Cerebellum (tissue), 4 donors: ENCODE measurements at places on chromosomes 11 and 22. TPM values are rescaled to one million over a fixed set of nuclear protein-coding genes. Genes with fewer than 3 reads are reported as not detected.

TOLLIP gene
- total RNA-seq, result 18.6 TPM

DNA sequence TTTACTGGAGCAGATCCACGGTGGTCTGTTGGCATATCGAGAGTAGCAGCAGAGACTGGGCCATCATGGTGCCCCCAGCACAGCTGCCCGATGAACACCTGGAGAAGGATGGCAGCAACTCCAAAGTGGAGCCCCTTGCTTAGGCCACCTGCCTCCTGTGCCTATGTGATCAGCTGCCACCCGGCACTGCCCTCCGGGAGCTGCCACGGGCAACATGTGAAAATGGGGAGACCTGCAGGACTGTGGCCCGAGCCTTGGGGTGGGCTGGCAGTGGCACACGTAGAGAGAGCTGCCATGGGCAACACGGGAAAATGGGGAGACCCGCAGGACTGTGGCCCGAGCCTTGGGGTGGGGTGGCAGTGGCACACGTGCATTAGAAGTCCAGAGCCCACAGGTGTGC is 3.1 kb downstream of the FXYD2 start:
- DNase-seq, result no peak

DNA sequence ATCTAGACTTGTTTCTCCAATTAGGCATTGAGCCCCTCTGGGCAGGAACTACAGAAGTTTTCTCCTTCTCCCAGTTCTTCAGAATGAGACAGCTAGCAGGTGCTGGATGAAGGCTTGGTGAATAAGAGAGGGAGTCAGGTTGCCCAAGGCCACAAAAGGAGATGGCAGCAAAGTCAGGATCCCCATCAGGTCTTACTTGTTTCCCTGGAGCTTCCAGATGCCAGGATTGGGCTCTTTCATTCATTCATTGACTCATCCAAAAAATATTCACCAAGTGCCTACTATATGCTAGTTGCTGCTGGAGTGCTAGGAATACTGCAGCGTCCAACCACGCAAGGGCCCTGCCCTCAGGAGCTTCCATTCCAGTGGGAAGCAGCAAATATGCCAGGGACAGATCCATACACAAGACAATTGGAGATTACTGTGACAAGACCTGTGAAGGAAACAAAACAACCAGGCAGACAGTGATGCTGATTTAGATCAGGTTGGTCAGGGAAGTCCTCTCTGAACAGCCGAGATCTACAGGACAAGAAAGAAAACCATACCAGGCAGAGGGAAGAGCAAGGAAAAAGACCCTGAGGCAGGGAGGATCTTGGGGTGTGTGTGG is 24.6 kb upstream of the LMO1 start:
- DNase-seq, result no peak

DNA sequence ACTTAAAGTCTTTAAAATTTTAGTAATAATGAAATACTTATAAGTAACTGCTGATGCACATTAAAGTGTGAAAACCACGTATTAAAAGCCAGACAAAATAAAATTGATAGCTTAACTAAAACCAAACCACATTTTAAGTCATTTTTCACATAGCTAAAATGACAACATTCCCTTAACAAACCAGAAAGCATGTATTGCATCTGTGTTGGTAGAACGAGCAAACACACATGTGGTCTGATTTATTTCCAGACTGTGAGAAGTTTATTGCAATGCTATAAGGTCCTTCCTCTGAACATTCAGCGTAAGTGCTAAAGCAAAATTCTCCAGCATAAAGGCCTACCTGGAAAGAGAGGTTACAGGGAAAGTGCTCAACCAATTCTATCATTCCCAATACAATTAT is 57.8 kb downstream of the ARHGAP20 start:
- no peak for DNase-seq

TRIM48 gene
- total RNA-seq, result not detected

- peak; percentile 76 for DNase-seq
These were observed 6.0 kb upstream of the DRD2 start for GRCh38 chr11:113481226-113481625.

GRCh38 chr11:134485316-134485715 is 73.3 kb upstream of the B3GAT1 start:
- no peak for DNase-seq

PNPLA3 gene
- 7.7 TPM for total RNA-seq

- DNase-seq, result no peak
These were observed 25.5 kb upstream of the CAT start for GRCh38 chr11:34413263-34413662.

DNA sequence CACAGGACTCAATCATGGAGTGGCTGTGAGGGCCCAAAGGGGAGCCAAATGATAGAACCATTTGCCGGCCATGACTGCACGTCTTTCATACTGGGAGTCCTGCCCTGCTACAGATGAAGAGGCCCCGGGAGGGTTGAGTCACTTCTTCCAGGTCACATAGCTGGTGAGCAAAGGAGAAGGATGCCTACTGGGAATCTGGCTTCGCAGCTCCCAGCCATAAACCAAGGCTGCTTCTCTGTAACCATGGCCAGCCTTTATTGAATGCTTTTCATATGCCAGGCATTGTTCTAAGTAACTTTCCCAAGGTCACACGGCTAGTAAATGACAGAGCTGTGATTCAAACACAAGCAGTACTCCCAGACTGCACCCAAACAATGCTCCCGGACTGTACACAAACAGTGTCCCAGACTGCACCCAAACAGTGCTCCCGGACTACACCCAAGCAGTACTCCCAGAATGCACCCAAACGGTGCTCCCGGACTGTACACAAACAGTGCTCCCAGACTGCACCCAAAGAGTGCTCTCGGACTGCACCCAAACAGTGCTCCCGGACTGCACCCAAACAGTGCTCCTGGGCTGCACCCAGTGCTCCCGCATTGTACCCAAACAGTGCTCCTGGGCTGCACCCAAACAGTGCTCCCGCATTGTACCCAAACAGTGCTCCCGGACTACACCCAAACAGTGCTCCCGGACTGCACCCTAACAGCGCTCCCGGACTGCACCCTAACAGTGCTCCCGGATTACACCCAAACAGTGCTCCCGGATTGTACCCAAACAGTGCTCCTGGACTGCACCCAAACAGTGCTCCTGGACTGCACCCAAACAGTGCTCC is 89.8 kb downstream of the FBXO7 start:
- no peak for DNase-seq

DNA sequence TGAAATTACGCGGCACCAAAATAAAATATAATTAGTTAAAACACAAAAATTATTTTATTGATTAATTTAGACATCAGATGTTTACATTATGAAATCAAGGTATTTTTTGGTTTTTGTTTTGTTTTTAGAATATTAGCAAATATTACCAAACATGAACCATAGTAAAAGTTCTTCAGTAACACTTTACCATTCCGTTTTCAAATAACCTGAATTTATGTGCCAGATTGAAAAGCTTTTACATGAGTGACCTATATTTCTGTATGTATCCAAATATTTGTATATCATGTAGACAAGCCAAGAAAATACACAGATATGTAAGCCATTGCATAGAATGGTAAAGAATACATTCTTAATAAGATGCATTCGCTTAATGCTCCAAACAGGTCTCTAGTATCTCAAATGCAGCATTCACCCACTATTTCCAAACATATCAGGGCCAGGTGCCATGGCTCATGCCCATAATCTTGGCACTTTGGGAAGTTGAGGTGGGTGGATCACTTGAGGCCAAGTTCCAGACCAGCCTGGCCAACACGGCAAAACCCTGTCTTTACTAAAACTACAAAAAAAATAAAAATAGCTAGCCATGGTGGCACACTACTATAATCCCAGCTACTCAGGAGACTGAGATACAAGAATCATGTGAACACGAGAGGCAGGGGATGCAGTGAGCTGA is 102.4 kb upstream of the SERPIND1 start:
- DNase-seq, result no peak

GRCh38 chr22:37623075-37624016 is 14.7 kb downstream of the GGA1 start:
- peak; percentile 66 for DNase-seq

DNA sequence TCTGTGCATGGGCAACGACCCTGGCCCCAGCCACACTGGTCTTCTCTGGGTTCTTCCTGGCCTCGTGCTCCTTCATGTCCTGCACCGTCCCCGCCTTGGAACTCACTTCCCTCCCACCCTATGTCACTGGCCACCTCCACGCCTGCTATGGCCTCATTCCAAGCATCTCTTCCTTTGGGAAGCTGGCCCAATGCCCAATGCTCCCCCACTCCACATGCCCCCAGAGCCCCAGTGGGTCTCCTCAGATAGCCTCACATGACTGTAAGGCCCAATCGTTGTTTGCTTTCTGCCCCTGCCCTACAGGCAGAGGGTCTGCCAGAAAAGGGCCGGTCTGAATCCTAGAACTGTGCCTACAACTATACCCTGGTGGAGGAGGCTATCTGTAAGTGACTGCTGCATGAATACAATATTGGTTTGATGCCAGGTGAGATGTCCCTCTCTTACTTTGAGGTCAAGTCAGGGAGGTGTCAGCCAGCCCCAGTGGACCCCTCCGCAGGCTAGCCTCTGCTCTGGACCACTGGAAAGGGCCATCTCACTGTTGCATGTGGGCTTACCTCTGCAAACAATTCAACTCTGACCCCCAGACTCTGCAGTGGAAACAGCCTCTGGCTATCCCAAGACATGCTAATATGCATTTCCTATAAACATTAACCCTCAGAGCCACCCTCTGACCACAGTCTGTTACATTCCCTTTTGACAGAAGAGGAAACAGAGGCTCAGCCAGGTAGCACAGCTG is 2.1 kb upstream of the GNAZ start:
- no peak for DNase-seq

- DNase-seq, result no peak
These were observed 30.1 kb upstream of the CECR2 start for GRCh38 chr22:17339095-17339693.

- no peak for DNase-seq
These were observed 83.7 kb upstream of the RAB1B start for GRCh38 chr11:66184728-66185127.

DNA sequence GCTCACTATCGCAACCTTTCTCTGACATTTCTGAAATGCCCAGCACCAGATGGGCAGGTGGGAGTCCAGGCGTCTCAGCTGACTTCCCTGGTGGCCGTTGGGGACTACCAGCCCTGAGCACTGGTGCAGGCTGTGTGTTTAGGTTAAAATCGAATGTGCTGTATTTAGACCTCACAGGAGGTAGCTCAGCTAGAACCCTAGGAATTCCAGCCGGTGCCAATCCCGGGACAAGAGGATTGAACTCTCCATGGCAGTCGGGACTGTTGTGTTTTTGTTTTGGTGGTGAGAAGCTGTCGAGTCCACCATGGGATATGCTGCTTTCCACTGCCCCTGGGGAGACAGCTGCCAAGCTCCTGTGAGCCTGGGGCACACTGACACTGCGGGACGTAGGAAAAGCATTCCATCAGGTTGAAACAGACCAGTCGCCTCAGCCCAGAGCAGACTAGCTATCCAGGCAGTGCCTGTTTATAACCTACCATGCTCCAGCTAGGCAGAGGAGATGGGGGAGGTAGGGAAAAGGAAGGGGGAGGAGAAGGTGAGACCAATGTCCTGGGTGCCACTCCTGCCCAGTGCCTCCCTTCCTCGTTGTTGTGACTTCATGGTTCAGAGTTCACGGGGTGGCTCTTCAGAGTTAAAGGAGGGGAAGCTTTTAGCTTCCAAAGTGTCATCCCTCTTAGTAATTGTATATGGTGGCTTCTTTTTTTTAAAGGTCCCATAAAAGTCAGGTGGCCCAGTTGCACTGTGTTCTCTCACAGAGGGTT is 53.0 kb downstream of the MICAL2 start:
- no peak for DNase-seq

APOA1 gene
- 0.91 TPM for total RNA-seq

USH1C gene
- total RNA-seq, result 0.27 TPM

OR5A1 gene
- total RNA-seq, result not detected

TTLL12 gene
- 17.7 TPM for total RNA-seq

GRCh38 chr11:101442936-101443521 is 140.8 kb downstream of the TRPC6 start:
- no peak for DNase-seq

ARHGAP8 gene
- total RNA-seq, result 0.82 TPM

DNA sequence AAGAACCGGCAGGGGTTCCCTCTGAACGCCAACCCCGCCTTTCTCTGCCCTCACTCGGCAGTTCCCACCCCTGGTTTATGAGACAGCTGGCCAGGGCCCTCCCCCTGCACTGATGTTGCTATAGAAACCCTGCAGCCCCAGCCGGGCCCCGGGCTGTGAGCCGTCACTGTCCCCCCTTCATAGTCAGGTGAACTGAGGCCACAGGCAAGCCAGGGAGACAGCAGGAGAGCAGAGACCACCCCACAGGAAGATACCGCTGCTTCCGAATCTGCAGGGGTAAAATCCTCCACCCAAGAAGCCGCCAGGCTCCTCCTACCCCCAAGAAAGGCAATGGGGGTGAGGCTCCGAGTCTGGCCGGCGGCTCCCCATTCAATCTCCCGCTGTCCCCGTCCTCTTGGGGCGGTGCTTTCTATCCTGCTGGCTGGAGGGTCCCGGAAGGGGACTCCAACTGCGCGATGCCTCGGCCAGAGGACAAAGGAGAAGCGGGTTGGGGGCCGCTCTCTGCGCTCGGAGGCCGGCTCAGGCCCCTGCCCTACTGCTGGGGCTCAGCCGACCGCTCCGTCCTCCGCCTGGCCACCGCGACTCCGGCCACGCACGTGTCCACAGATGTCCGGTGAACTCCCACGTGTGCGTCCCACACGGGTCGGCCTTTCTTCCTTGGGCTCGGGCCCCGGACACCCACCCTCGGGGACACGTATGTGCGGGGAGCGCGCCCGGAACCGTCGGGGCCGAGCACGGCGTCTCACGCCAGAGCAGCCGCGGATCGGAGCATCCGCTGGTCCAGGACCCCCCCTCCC is 587 bp downstream of the SLC25A22 start:
- DNase-seq, result peak; percentile 85

DNA sequence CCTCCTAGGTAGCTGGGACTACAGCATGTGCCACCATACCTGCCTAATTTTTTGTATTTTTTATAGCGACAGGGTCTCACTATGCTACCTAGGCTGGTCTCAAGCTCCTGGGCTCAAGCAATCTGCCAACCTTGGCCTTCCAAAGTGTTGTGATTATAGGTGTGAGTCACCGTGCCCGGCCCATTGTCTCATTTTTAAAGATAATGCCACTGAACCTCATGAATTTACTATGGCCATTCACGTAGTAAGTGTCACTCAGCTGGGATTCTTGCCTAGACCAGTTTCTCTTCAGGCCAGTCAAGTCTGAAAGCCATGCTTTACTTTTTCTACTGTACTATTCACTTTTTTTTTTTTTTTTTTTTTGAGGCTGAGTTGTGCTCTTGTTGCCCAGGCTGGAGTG is 22.4 kb downstream of the DEPDC5 start:
- DNase-seq, result no peak

DNA sequence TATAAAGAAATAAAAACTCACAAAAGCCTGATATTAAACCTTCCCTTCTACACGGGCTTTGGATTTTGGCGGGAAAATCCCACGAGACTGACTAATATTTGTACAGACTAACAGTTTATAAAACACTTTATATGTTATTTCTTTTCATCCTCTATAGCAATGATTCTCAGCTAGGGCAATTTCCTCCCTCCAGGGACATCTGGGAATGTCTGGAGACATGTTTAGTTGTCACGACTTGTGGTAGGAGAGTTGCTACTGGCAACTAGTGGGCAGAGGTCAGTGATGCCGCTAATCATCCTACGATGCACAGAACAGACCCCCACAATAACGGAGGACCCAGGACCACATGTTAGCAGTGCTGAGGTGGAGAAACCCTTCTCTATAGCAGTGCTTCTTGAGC is 304.8 kb upstream of the PITPNB start:
- DNase-seq, result no peak

FDXACB1 gene
- 5.2 TPM for total RNA-seq
